ENCODE measurements at places on chromosomes 7 and 10.

GRCh38 chr10:125201108-125201524, 40.8 kb upstream of the CTBP2 start:
- no peak for DNase-seq

DNA sequence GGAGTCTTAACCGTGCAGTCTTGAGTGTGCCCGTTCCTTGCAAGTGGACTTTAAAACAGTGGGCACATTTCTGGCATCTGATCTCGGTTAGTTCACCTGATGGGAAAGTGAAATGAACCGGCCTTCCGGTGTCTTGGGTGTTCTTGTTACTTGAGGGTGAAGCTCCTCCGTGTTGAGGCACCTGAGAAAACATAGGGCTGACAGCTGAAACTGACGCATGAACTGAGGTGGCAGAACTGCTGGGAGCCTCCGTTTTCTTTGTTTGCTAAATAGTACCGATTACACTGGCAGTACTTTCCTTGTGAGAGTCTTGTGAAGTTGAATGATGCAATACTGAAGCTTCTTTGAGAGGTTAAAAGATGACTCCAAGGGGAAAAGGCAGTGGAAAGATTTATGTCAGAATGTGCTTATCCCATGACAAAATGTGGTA, 62.8 kb upstream of the SAMD8 start:
- DNase-seq: no peak

DNA sequence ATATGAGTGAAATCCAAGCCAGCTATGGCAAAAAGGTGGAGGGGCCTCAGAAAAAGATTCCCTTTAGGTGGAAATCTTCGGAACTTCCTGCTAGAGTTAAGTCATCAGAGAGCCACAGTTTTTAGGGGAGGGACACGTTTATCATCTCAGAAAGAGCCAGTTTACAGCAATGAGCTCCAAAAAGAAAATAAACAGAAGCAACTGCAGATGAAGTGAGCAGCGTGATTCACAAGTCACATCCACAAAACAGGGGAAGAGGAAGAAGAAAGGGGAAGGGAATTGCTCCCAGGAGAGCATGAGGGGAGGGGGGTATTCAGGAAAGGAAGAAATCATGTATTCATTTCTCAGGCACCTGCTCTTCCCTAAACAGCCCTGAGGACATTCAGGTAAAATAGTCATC, 156.2 kb upstream of the FOXK1 start:
- no peak for DNase-seq

DNA sequence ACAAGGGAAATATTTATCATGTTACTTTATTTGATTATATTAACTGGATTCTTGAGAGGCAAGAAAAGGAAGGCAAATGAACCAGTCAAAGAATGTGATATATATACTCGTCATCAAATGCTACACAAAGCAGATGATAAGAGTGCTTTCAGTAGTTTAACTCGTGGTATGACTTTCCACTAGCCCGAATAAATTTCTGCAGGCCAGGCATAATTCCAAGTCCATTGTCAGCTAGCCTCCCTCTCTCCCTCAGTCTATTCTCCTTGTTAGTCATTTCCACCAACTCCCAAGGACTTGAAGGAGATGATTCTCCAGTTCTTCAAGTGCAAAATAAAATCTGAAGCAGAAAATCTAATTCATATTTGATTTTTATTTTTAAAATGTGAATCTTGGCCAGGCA, 190.5 kb downstream of the GLI3 start:
- DNase-seq: no peak

- no peak for DNase-seq
These were observed 601.4 kb upstream of the MGMT start for GRCh38 chr10:128865436-128866195.

DNA sequence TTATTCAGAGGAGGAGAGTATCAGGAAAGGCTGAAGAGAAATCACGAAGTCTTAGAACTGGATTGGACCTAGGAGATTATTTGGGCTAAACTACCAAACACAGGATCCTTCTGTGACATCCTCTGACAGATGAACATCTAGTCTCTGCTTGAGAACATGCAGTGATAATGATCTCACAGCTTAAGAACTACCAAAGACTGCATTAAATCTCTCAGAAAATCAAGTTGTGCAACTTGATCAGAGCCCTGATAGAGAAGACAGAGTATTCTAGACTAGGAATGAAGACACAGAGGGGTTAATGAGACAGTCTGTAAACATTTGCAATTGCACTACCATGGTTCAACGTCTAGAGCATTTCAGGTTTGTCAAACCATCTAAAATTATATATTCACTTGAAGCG, 37.1 kb upstream of the AGBL3 start:
- DNase-seq: no peak

DNA sequence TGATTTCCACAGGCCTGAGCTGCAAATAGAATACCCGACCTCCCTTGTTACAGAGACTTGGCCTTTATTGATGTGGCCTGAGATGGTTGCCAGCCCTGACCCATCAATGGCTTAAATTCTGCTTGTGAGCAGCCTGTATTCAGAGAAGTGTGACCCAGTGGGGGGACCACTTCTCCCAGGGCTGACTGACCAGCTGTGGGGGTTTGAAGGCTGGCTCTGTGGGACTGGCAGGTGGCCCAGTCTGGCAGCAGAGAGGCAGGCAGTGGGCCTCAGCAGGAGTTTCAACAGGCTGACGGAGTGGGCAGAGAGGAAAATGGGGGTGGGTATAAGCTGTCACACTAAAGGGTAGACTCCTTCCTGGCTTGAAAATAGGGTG, 12.2 kb upstream of the PPIF start:
- no peak for DNase-seq

DNA sequence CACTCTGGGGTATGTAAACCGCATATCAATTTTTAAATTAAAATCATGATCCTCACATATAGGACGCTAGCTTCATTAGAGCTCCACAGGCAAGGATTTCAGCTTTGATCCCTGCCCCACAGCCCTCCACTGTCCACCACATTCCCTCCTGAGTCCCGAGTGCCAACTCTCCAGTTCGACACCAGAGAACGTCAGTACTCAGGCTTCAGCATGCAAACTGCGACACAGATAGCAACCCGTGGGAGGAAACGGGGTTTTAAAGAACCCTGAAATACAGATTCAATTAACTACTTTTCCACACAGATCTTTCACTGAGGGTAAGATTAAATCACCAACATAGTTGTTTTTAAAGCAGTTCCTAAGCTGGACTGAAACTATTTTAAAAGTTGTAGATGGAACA, 26.1 kb downstream of the RAPGEF5 start:
- no peak for DNase-seq

GRCh38 chr10:104449391-104449790, 95.8 kb downstream of the CFAP58 start:
- no peak for DNase-seq

- no peak for DNase-seq
These were observed 295.5 kb downstream of the ABCA13 start for GRCh38 chr7:48466713-48467112.

- DNase-seq: no peak
These were observed 95.9 kb upstream of the GPR26 start for GRCh38 chr10:123570051-123570897.
